ENCODE measurements at places on chromosomes 1 and 21.

GRCh38 chr1:25517476-25518394 is 25.7 kb upstream of the LDLRAP1 start:
- DNase-seq, result no peak

- DNase-seq, result no peak
These were observed 41.1 kb upstream of the IL20 start for GRCh38 chr1:206824331-206824730.

DNA sequence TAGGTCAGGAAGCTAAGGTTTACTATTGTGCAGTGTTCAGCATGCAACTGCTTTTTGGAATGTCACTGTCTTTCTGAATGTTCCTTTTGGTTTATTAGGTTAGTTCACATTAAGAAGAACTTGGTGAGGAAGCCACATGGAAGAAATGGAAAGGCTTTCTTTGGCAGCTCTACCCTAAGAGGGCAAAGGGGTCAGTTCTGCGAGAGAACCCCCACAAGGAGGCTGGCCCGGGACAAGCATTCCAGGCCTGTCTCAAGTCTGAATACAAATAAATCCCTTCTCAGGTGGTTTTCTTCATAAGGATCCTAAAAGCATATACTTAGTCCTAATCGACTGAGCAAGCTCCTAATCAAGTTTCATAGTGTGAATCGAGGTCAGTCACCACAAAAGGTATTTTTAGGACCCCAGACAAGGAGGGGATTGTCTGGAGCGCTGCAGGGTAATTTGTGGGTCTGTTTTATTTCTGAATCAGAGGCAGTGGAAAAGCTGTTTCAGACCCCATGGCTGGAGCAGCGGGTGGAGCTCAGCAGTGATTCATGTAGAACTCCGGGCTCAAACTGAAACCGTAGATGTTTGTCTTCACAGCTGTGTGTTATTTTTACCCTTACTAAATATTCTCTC is 63.3 kb downstream of the ERG start:
- DNase-seq, result no peak

DNA sequence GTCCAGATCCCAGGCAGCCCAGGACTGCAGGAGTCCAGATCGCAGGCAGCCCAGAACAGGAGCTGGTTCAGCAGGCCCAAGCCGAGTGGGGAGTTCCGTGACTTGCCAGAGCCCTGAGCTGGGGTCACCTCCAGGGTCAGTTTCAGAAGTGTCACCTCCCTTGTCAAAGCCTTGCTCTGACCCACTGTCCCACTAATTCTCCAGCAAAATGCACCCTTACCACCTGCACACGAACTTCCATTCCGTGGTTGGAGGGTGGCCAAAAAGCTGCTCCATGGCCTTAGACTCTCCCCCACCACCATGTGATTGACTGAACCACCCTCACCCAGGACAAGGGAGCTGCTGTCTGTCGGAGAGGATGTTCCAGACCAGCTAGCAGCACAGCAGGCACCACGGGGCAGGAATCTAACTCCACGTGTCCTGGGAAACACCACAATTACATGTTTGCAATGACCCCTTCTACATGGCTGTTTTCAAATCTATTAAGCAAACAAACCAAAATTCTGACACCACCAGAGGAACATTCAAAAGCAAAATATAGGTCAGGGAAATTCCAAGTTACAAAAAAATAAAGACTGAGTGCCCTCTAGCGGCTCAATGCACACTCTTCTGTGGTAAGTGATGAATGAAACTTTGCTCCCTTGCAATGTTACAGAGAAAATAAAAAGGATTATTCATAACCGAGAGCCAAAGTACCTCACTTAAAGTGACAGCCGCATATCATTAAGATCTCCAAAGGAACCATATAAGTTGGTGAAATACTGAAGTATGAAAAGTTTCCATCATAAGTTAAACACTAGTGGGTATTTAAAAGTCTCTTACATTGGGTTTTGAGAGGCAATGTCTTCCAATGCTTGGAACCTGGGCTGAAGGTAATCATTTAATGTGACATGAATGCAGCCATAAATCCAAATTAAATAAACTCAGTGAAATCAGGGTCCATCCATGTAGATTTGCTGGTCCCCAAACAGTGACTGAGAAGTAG is 76.3 kb downstream of the NPHP4 start:
- DNase-seq, result peak; percentile 28

GRCh38 chr1:85290826-85291225 is 14.4 kb upstream of the BCL10 start:
- no peak for DNase-seq
